Stimulated activated CD4-positive, alpha-beta T cell treated with anti-CD3 and anti-CD28 coated beads, TNF-alpha, amount 100 ng/mL, for 24 hours (primary cell): ENCODE measurements at places on chromosomes 6 and 20.

- DNase-seq = no peak
These were observed 297.6 kb downstream of the CDH26 start for GRCh38 chr20:60255866-60256265.

DNA sequence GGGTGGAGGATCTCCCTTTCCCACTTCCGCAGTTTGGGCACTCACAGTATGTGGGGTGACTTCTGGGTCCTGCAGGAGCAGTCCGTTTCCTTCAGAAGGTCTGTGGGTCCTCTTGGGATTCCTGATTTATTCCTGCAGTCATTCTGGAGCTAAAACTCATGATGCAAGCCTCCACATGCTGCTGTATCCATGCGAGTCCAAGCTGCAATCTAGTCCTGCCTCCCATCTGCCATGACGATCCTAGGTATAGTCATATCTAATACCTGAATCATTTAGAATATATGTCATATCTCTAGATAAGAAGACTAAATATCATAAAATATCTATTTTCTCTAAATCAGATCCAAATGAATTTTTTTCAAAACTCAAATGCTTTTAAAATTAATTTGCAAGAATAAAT is 103.4 kb upstream of the AHI1 start:
- DNase-seq = no peak

GRCh38 chr6:35498422-35499067 is 1.7 kb upstream of the TEAD3 start:
- no peak for DNase-seq

DNA sequence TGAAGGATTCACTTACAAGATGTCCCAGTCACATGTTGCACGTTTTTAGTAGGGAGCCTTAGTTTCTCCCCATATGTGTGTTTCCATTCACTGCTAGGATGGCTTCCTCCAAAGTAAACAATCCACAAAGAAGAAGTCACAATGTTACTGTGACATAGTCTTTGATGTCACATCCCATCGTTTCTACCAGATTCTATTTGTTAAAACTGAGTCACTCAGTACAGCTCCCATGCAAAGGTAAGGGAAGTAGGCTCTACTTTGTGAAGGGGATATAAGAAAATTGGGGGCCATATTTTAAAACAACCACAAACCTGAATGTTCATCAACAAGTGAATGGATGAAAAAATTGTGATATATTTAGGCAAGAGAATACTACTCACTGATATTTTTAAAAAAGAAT is at the start of the genes OR11A1 and OR2H1:
Gene OR11A1 (minus strand): TSS at position 101 of the 400 bp plus-strand sequence. CDS start 29,430 bp downstream, outside the sequence.
Gene OR2H1 (plus strand): TSS at position 185 of the 400 bp plus-strand sequence. CDS start 4,615 bp downstream, outside the sequence.
- DNase-seq = no peak

GRCh38 chr6:80543598-80544222 is 437.2 kb downstream of the BCKDHB start:
- DNase-seq = no peak

DNA sequence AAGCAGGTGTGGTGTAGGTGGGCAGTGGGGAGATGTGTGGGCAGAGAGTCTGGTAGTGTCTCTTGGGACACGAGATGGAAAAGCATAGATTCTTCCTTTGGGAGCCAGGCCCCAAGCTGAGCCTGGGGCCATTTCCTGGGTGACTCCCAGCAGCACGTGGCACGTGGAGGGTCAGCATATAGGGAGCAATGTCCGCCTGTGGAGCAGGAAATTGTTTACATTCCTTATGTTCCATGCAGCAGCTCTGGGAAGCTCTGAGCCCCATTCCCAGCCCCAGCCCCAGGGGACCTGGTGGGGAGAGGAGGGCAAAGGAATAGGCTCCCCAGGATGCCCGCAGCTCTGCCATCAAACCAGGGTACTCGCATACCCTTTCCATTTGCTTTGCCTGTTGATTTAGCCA is 57.6 kb downstream of the DAAM2 start:
- no peak for DNase-seq

- no peak for DNase-seq
These were observed 117.0 kb upstream of the PMEPA1 start for GRCh38 chr20:57826666-57827287.

GRCh38 chr20:31472395-31473330 is 2.3 kb downstream of the DEFB124 start:
- no peak for DNase-seq

DNA sequence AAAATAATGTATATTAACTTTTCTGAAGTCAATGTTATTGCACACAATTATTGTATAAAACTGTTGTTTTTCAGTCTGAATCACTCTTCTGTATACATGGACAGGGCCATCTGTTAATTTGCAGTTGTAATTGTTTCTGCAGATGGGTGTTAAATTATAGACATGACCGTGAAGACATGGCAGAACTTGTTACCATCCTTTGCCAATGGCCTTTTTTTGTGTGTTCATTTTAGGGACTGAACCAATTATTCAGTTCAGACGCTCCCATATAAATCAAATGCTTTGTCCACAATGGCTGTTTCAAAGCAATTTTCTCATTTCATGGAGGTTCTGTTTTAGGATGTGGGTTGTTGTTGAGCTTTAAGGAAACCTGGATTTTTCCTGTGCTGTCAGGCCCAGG is 533.7 kb downstream of the DOK5 start:
- no peak for DNase-seq
